Progenitor cell of endocrine pancreas (in vitro differentiated cells): ENCODE measurements at places on chromosomes 1 and 21.

GRCh38 chr1:119097380-119097779, 43.1 kb downstream of the WARS2 start:
- no peak for DNase-seq

DNA sequence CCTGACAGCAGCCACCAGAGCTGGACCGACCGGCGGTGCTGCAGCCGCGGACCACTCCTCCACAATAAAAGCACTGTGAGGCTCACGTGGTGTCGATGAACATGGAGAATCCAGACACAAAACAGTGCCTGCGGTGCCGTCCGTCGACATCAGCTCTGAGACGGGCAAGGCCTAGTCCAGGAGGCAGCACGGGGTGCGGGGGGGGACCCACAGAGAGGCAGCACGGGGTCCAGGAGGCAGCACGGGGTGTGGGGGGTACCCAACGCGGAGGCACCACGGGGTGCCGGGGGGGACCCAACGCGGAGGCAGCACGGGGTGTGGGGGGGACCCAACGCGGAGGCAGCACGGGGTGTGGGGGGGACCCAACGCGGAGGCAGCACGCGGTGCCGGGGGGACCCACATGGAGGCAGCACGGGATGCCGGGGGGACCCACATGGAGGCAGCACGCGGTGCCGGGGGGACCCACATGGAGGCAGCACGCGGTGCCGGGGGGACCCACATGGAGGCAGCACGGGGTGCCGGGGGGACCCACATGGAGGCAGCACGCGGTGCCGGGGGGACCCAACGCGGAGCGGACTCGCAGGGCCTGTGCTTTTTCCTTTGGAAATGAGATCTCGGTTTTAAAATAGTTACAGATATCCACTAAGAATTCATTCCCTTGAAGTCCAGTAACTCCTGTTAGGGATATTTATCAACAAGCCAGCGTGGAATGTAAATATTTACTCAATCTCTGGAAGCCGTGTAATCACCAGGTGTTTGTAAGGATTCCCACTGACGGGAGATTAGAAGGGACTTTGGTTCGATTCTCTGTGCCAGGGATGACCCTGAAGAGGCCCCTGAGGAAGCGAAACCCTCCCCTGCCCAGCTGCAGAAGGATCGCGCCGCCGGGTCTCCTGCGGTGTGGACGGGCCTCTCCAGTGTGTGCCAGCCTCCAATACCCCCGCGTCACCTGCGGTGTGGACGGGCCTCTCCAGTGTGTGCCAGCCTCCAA, 52.1 kb downstream of the COL6A1 start:
- no peak for DNase-seq

- DNase-seq = no peak
Measured at GRCh38 chr1:223887747-223888418, 42.1 kb upstream of the TP53BP2 start.

GRCh38 chr1:238111516-238111915, 220.8 kb upstream of the ZP4 start:
- no peak for DNase-seq

DNA sequence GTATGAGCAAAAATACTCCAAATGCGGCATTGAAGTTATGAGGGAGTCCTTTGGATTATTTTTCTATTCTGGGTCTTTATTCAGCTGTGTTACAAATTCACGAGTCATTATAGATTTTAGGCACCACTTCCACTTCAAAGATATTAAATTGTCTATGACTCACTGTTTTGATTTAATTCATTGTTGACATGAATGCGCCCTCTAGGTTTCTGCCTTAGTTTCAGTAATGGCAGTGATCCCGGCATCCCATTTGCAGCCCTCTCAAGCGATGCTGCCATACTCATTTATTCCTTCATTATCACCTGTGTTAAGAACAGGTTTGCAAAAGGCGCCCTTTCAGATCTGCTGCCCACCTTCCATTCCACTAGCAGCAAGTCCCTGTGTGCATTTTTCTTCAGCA, 14.0 kb downstream of the RSPO1 start:
- DNase-seq = no peak

DNA sequence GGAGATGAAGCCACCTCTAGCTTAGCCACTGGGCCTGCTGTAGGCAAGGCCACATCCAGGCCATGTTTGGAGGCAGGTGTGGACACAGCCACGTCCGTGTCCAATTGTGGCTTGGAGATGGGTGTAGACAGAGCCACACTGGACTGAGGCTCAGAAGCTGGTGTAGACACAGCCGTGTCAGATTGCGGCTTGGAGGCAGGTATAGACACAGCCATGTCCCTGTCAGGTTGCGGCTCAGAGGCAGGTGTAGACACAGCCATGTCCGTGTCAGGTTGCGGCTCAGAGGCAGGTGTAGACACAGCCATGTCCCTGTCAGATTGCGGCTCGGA, 2.2 kb downstream of the PERM1 start:
- DNase-seq = no peak

- DNase-seq = no peak
Measured at GRCh38 chr1:12141163-12141850, 25.5 kb upstream of the TNFRSF1B start.

DNA sequence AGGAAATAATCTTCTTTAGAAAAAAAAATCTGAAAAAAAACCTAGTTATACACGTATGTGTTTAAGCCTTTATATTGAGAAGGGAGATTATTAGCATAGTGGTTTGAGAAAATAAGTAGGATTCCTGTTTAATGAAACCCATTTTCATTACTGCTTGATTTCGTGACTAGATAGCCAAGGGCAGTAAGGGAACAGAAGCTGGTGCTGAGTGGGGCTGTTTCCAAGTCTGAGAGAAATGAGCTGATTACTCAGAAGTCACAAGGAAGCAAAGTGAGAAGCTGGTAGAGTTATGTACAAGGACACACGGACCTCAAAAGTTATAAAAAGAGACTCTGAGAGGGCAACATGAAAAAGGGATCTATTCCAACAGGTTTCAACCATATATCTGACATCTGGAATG, 256.5 kb downstream of the TTLL7 start:
- no peak for DNase-seq

GRCh38 chr1:2350501-2350900, 40.9 kb downstream of the MORN1 start:
- DNase-seq = no peak

DNA sequence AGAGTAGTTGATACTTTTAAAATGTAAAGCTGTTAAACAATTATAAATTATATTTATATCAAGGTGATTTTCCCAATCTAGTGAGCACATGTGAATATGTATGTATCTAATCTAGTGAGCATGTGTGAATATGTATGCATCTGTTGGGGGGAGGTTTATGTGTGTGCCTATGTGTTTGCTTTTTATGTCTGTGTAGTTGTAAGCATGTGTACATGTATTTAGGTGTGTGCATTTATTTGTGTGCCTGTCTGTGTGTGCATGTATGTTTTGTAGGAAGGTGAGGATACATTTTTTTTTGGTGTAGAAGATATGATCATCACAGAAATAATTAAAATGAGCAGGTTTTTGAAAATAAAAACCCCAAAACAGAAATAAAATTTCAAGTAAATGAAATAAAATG, 318.9 kb upstream of the CHRM3 start:
- no peak for DNase-seq

- DNase-seq = no peak
Measured at GRCh38 chr1:51445351-51446090, 73.5 kb downstream of the EPS15 start.

DNA sequence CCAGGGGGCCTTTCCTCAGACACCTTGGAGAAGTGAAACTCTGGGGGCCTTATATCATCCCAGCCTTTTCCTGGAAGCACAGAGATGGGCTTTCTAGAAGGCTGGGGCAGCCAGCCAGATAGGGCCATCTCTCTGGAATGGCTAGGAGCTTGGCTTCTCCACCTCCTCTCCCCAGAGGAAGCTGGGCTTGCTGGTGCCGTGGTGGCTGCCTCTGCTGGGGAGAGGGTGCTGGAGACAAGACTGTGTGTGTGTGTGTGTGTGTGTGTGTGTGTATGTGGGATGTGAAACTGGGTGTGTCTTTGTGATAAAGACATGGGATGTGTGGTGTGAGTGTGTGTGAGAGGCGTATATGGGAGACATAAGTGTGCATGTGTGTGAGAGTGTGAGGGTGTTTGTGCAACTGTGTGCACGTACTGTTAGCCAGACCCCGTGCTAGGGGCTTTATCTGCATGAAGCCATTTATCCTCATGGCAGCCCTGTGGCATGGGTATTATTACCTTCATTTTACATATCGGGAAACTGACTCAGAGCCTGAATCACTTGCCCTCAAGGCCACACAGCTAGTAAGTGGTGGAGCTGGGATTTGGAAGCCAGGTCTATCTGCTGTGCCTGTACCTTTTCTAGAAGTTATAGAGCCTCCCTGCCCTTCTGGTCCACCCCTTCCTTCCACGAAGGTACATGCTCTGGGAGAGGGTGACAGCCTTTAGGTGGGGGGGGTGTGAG, 44.2 kb downstream of the PTPRU start:
- no peak for DNase-seq

DNA sequence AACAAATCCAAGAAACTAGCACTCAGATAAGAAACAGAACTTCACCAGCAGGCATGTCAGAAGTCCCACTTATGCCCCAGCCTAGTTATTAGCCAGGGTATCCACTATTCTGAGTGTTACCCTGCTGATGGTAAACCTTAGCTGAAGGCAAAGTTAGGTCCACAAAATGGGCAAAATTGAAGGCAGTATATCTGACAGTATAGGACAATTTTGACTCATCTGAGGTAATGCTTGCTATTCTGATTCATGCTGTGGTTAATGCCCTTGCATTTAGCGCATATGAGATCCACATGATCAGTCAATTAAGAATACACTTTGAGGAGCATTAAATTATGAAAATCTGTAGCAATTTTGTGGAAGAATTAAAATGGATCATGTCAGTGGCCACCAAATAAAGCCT, 15.1 kb downstream of the IFI44 start:
- DNase-seq = no peak

GRCh38 chr1:87084244-87084836, 169.9 kb downstream of the HS2ST1 start:
- no peak for DNase-seq

DNA sequence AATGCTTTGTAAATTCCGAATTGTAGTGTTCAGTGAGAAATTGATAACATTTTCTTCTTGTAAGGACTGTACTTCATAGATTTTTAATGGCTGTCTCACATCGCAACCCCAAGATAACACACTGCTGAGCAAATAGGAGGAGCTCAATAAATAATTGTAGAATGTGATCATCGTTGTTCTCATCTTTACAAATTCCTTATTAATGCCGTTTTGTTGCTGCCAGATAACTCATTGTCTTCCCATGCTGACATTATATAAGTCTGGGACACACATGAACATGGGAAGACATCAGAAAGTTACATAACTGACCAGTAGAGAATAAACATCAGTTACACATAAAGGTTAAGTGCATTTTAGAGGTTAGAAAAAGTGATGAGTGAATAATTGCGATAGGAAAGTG, 46.4 kb upstream of the TSPAN2 start:
- no peak for DNase-seq

DNA sequence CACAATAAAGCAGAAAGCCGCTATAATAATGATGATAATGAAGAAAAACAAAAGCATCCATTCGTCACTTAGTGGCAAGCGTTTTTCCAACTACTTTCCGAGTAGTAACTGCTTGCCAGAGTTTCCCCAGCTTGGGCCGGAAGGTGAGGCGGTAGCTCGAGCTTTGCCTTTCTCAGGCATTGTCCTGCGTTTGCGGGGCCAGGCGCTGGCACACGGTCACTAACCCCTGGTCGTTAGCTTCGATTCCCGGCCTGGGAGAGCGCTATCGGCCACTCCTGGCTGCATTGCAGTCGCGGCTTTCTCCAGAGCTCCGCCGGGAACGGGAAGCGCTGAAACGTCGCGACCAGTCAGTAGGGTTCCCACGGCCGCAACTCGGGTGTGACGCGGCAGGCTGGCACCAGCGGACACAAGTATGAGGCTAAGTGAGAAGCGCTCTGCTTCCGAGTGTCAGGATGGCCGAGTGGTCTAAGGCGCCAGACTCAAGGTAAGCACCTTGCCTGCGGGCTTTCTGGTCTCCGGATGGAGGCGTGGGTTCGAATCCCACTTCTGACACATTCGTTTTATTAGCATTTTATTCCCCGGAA, 14.6 kb upstream of the ZNF692 start:
- DNase-seq = peak; percentile 97

DNA sequence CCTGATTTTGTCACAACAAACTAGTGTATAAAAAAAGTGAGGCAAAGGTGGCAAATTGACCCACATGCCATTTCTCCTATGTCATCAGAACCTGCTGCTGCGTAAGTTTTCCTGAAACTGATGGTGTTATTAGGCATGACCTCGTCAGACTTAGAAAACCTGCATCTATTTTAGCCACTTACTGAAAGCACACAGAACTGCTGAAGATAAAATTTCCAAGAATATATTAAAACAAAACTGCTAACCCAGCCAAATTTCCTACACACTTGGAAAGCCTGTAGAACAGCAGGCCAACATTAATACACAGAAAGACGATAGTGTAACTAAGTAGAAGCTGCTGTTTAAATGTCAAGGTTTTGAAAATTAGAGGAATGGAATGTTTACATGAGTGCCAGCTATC, 674.5 kb upstream of the CXADR start:
- no peak for DNase-seq

DNA sequence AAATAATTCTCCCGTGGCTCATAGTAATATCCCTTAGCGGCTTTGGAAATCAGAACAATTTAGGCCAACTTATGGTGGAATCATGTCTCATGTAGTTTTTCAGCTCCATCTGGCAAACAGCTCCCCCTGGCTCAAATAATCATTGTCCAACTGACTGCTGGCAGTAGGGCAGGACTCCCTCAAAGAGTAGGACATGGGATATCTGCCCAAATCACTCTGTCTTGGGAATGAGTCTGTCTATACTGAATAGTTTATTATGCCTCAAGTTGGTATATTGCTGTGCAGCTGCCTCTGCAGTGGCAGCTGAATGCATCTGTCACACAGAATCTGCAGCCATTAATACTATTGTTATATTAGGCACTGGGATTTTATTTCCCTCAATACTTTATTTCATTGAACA, 255.7 kb downstream of the COL11A1 start:
- no peak for DNase-seq

DNA sequence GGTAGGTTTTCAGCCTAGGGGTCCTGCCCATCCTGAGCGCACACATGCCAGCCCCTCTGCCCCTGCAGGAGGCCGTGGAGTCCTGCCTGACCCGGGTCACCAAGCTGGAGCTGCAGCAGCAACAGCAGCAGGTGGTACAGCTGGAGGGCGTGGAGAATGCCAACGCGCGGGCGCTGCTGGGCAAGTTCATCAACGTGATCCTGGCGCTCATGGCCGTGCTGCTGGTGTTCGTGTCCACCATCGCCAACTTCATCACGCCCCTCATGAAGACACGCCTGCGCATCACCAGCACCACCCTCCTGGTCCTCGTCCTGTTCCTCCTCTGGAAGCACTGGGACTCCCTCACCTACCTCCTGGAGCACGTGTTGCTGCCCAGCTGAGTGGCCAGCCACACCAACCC, 44.0 kb downstream of the TMCC2 start:
- no peak for DNase-seq
